ENCODE measurements at places on chromosomes 13 and 19.

GRCh38 chr19:30593356-30593755 lies 221.2 kb downstream of the ZNF536 start:
- DNase-seq, result no peak

DNA sequence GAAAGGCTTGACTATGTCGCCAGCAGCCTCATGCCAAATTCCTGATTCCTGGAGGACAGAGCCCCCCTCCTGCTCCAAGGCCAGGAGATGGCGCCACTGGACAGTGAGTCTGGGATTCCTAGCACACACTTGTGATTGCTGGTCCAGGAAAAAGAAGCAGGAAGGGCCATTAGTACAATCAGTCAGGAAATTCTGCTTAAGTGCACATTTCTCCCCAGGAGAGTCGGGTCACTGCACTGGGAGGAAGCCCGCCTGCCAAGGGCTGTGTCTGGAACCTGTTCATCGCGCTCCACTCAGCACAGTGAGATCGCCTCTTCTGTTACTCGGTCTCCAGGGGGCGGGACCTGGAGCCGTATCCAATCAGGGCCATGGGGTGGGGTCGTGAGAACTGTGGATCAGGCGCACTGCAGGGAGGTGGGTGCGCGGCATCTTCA lies 65.1 kb downstream of the ZNF823 start:
- DNase-seq, result peak; percentile 24

DNA sequence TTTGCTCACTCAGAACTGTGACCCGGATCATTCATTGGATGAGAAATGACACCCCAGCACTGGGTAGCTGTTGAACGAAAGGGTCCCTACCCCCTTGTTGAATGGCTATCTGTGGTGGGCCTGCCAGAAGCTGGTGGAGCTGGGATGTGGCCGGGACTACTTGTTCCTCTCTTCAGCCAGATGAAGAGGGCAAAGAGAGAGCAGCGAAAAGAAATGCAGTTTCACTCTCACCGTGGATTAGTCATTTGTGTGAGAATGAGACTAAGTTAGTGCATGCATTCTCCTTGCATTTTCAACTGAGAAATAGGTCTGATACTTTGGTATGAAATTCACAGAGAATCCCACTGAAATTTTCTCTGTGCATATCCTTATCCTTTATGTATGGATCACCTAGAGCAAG lies 553.1 kb downstream of the IRS2 start:
- no peak for DNase-seq

DNA sequence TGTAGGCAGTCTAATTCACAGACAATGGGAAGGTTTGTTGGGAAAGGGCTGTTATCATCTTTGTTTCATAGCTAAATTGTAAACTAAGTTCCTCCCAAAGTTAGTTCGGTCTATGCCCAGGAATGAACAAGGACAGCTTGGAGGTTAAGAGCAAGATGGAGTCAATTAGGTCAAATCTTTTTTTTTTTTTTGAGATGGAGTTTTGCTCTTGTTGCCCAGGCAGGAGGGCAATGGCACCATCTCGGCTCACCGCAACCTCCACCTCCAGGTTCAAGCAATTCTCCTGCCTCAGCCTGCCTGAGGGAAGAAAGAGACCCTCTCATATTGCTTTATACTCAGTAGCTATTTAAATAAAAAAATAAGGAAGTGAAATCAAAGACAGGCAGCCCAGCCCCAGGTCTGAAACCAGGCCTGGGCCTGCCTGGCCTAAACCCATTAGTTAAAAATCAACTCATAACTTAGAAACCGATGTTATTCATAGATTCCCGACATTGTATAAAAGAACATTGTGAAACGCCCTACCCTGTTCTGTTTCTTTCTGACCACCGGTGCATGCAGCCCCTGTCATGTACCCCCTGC lies 297.4 kb upstream of the SGCG start:
- DNase-seq, result no peak

GRCh38 chr13:111623208-111623607 lies 302.8 kb downstream of the TEX29 start:
- no peak for DNase-seq

GRCh38 chr13:40876020-40876738 lies 86.8 kb downstream of the SLC25A15 start:
- DNase-seq, result no peak

- DNase-seq, result no peak
Observed at GRCh38 chr13:45209229-45209628, 8.4 kb upstream of the KCTD4 start.

DNA sequence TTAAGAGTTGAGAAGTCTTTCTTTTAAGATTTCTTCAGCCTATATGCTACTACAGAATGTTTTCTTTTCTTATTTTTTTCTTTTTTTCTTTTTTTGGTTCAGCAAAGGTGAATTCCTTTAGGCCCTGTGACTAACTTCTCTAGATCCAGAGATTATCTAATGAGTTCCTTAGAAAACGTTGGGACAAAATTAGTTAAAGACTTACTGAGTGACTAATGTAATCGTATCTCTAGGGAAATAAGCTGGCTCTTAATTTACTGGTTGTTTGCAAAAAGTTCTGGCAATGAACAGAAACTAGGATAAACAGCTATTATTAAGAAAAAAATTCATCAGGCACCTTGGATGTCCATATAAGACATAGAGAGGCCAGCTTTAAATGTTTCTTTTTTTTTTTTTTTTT lies 30.7 kb upstream of the CSNK1A1L start:
- no peak for DNase-seq

GRCh38 chr13:105200181-105200580 lies 1335.3 kb downstream of the EFNB2 start:
- DNase-seq, result no peak

GRCh38 chr13:41032691-41033376 lies 13.7 kb upstream of the ELF1 start:
- DNase-seq, result no peak

DNA sequence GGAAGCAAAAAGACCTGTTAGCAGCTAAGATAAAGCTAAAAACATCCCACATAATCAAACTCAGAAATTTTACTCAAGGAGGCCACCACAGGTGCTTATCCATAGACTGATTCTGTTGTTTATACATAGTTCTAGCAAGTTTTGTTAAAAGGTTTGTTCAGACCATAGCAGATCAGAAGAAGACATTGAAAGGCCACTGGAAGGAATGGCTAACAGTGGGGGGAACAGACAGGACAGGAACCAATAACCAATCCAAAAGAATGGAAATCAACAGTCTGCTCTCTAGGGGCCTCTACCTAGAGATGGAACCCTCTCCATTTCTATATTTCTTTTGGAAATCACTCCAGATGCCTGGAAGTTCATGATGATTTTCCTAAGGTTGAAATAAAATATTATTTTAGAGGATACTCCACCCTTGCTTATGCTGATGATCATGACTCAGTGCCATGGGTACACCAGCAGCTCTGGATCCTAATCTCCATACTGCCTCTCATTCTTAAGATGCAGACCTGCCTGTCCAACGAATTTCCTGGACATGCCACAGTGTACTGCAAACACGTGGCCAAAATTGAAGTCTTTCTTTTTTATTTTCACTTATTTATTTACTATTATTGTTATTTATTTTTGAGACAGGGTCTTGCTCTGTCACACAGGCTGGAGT lies 260.0 kb downstream of the MYO16 start:
- no peak for DNase-seq

DNA sequence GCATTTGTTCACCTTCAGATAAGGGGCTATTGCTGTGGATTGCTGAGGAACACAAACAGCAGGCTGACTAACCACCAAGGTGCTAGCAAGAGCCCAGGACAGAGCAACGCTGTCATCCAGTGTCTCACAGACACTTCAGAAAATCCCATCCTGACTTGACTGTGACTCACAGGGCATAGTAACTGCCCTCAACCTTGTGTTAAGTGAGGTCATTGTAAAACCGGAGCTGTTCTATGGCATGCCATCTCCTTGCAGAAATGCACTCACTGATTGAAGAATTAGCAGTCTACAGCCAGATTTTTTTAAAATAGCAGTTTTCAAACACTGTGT lies 51.1 kb downstream of the TNFRSF19 start:
- no peak for DNase-seq

GRCh38 chr13:114147803-114148520 lies 15.5 kb upstream of the RASA3 start:
- DNase-seq, result no peak

DNA sequence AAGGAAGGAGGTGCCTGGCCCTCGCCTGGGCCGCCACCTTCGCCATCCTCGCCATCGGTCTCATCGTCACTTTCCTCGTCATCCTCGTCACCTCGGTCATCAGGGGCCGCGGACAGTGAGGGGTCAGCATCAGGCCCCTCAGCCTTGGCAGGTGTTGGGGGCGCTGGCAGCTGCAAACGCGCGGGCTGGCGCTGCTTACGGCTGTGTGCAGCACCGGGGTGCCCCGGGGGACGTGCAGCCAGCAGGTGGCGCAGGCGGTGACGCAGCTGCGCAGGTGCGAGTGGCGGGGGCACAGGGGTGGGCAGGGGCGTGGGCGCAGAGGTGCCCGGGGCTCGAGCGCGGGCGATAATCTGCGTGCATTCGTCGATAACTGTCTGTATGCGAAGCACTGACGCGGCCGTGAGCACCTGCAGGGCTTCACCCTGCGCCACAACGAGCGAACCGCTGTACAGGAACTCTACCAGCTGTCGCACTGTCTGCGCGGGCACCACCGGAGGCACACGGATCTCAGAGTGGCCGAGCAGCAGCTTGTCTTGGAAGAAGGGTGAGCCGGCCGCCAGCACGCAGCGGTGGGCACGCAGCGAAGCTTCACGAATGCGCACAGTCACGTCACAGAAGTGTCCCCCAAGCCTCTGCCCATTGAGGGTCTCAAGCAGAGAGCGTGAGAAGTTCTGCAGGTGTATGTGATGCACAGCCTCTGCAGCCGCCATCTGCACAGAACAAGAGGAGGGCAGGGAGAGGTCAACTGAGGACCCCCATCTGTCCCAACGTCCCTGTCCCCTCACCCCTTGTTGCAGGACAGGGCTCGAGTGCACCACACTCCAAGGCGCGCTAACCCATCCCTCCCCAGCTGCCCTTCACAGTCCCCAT lies 2.4 kb downstream of the ZBTB45 start:
- no peak for DNase-seq
